GM12891 (cell line): ENCODE measurements at places on chromosomes 2 and 18.

GRCh38 chr2:12536976-12537375 lies 179.8 kb upstream of the TRIB2 start:
- no peak for DNase-seq

DNA sequence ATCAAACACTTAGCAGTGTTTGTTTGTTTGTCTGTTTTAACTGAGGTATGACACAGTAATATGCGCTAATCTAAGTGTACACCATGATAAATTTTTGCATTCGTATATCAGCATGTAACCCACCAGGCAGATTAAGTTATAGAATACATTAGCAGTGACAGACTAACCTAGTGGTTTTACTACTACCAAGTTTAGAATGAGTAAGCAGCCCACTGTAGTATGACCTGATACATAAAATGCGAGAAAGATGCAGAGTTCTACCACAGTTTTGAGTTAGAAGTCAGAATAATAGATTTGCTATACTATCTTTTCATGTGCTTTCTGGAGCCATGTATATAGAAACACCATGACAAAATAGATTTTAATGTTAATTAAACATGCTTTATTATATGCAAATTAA lies 19.1 kb upstream of the MAP4K4 start:
- no peak for DNase-seq

GRCh38 chr2:120804459-120804858 lies 68.8 kb downstream of the GLI2 start:
- no peak for DNase-seq

GRCh38 chr18:5424903-5425664 lies 118.7 kb downstream of the EPB41L3 start:
- no peak for DNase-seq

- DNase-seq = no peak
These were observed 11.1 kb upstream of the RBFA start for GRCh38 chr18:80023173-80023572.

DNA sequence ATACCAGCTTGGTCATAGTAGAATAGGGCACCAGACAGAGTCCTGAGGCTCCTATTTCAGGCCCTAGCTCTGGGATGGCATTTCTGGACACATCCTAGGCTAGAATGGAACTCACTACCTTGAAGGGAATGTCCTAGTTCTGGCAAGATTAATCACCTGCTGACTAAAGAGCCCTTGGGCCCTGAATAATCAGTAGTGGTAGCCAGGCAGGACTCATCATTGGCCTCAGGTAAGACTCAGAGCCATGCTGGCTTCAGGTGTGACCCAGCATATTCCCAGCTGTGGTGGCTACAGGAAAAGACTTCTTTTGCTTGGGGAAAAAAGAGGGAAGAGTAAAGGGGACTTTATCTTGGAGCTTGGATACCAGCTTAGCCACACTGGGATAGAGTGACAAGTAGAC lies 131.0 kb upstream of the SRD5A2 start:
- DNase-seq = no peak

GRCh38 chr2:140695155-140695554 lies 1435.7 kb downstream of the LRP1B start:
- DNase-seq = no peak

- DNase-seq = no peak
These were observed 89.6 kb downstream of the NR4A2 start for GRCh38 chr2:156242874-156243273.

DNA sequence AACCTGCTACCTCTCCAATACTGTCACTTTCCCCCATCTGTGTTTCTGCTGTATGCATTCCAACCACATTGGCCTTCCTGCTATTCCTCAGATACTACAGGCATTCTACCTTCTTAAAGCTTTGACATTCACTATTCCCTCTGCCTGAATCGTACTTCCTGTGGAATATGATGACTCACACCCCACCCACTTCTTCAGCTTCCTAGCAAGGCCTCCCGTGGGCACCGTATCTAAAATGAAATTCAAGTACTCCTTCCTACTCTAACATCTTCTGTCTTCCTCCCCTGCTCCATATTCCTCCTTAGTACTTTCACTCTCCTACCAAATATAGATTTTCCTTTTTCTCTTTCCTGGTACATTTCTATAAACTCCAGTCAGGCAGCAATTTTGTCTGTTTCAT lies 710.4 kb downstream of the RNF144A start:
- no peak for DNase-seq

DNA sequence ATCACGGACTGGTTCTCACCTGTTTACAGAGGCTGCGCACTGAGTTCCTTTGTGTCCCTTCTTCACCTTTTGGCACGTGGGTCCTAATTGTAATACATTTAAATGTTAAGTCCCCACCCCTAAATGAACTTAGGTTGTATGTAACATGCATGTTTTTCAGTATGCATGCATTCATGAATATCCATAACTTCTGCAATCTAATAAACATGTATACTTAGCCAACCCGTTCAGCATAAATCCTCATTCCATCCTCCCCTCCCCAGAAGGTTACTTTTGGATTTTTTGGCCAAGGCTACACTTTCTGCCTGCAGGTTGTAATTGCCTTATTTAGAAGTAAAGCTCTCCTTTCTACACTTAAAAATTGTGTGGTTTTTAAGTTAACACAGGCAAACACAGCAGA lies 314.7 kb downstream of the SUCLG1 start:
- DNase-seq = no peak

DNA sequence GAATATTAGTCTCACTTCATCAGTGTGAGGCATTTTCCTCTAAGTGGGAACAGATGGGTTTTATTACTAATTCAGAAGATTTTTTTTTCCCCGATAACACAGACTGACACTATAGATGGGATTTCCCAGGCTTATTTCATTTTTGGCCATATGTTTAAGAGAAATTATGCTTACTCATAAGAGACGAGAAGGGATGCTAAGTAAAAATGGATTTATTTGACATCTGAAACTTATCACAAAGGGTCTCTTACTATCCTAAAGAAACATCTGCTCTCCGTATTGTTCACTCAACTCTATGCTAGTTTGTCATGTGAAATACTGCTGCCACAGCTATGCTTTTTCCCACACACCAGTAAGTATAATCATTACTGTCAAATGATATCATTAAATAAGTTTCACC lies 1476.3 kb downstream of the LRP1B start:
- no peak for DNase-seq

- DNase-seq = no peak
These were observed 6.2 kb upstream of the ALPG start for GRCh38 chr2:232400256-232401015.

DNA sequence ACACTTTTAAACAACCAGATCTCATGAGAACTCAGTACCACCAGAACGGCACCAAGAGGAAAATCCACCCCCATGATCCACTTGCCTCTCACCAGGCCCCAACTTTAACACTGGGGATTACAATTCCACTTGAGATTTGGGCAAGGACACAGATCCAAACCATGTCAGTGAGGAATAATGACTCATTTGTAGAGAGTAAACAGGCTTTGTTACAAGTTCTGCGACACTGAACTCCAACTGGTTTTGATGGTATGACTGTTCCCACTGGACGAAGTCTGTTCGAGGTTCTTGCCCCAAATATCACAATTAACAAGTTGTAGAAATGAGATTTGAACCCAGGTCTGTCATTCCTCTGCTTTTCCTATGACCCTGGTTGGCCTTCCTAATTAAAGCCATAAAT lies 718.1 kb upstream of the ID2 start:
- DNase-seq = no peak

GRCh38 chr2:65620524-65620923 lies 188.1 kb upstream of the SPRED2 start:
- no peak for DNase-seq

- DNase-seq = no peak
These were observed 1408.2 kb upstream of the PIK3C3 start for GRCh38 chr18:40546875-40547274.

- no peak for DNase-seq
These were observed 653.0 kb downstream of the RNF144A start for GRCh38 chr2:7570247-7570646.

DNA sequence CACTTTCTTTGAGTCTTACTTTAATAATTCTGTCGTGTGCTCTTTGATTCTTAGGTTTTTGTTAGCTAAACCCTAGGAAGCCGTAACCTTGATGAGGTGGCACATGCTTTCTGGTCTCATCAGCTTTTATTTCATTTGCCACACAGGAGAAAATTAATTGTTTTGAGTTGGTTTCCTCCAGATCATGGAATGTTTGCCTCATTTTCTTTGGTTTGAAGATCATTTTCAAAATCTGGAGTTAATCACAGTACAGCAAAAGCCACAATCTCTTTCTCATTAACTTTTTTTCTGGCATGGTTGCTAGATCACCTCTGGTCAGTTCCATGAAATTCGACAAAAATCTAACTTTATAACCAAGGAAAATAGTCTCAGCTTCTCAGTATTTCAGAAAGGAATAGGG lies 182.9 kb downstream of the MYO1B start:
- no peak for DNase-seq

- DNase-seq = peak; percentile 32
These were observed 80.4 kb downstream of the CELF4 start for GRCh38 chr18:37484983-37485834.

GRCh38 chr2:164910101-164910899 lies 45.0 kb downstream of the SLC38A11 start:
- DNase-seq = no peak

DNA sequence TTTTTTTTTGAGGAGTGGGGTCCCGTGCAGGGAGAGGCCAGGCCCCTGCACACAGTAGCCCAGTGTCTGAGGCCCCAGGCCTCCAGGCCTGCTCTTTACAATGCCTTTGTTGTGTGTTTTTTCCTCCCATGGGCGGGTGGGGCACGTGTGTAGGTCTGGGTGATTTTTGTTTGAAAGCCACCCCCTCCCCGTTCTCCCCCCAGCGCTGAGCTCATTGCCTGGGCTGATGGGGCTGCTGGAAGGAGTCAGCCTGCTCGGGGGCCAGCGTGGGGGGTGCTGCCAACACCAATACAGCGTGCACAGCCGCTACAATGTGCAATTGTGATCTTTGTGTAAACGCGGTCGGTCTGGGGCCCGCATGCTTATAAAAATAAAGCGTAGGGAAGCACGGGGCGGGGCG lies 142.7 kb downstream of the DYSF start:
- DNase-seq = no peak

GRCh38 chr2:96684883-96685576 lies 42.5 kb downstream of the FER1L5 start:
- DNase-seq = no peak

DNA sequence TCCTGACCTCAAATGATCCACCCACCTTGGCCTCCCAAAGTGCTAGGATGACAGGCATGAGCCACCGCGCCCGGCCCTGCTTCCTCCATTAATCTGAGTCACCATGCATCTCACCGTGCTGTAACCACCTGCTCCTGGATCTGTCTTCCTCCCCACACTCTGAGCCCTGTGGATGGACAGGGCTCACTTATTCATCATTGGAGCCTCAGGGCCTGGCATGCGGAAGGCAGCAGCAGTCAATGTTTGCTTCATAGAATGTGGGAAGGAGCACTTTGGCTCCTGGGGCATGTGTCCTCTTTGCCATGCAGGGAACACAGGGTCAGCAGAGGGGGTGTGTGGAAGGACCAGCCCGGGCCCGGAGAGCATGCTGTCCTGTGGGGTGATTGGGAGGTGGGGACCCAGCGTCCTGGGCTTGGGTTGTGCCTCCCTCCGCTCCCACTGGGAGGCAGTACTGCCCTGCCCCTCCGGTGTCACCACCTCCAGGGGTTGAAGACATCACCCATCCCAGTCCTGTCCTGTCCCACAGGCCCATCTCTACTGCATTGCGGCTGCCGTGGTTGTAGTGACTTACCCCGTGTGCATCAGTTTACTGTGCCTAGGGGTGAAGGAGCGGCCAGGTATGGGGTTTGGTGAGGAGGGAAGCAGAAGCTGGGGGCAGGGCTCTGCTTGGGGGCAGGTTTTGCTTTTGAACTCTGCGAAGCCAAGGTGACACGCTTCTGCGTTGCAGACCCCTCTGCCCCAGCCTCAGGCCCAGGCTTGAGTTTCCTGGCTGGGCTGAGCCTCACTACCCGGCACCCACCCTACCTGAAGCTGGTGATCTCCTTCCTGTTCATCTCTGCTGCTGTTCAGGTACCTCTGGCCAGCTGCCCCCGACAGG lies 11.5 kb downstream of the MFSD2B start:
- DNase-seq = peak; percentile 62

- DNase-seq = no peak
These were observed 1719.2 kb upstream of the LRRTM1 start for GRCh38 chr2:82023710-82024109.

GRCh38 chr2:31979956-31980355 lies 30.9 kb downstream of the MEMO1 start:
- DNase-seq = no peak

- no peak for DNase-seq
These were observed 116.5 kb upstream of the SPATS2L start for GRCh38 chr2:200189964-200190363.

- no peak for DNase-seq
These were observed 77.4 kb downstream of the EML4 start for GRCh38 chr2:42246562-42246961.

- DNase-seq = no peak
These were observed 16.0 kb downstream of the ZBTB7C start for GRCh38 chr18:48393170-48393569.

GRCh38 chr2:150392614-150393013 lies 94.9 kb downstream of the RND3 start:
- DNase-seq = no peak

DNA sequence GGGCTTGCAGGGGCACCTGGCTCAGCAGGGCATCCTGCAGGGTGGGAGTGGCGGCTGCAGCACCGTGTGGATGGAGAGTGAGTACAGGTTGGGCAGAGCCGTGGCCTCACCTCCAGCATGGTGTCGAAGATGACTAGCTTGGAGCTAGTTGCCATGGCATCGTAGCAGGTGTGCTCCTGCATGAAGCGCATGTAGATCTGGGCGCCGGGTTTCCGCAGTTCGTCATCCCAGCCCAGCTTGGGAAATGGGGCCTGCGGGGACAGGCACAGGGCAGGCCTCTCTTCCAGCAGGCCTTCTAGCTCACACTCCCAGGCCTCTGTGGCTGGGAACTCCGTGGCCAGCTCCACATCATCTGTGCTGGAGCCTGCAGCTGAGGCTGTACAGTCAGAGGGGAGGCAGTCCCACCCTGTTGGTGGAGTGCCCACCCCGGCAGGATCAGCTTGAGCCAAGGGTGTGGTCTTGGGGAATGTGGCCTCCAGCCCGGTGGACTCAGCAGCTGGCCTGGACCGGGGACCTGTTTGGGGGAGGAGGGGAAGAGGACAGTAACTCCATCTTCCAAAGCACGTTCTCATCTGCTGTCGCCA lies 1.6 kb downstream of the PRKAG3 start:
- DNase-seq = no peak
